ENCODE measurements at places on chromosomes 1 and 21.

DNA sequence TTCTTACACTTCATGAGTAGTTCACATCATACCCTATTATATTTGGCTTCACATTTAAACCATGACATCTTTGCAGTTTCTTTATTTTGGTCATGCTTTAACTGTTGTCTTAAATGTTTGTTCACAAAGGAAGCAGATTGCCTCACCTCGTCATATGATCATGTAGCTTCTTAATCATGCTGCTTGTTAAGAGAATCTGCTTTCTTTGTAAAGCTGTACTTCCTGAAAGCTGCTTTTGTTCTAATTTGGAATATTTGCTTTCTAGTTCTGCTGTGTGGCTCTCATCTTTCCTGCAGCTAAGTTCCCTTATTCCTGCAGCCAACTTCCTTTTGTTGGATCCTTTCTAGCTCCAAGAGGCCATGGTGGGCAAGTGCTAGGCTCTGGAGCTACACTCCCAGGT, 62.9 kb upstream of the SIM2 start:
- DNase-seq: no peak

GRCh38 chr1:232149287-232150201, 480.4 kb downstream of the SIPA1L2 start:
- DNase-seq: no peak

GRCh38 chr1:215421744-215422143, 145.4 kb upstream of the KCTD3 start:
- no peak for DNase-seq

DNA sequence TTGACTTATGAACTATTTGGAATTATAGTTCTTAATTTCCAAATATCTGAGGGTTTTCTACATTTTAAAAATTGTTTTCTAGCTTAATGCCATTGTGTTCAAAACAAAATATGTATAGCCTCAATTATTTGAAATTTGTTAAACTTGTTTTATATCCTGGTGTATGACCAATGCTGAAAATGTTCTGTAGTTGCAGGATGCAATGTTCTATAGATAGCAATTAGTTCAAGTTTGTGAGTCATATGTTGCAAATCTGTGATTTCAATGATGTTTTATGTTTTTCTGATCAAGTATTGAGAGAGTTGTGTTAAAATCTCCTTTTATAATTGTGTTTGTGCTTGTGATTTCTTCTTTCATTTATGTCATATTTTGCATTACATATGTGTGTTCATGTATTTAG, 517.5 kb downstream of the ADGRL2 start:
- DNase-seq: no peak

DNA sequence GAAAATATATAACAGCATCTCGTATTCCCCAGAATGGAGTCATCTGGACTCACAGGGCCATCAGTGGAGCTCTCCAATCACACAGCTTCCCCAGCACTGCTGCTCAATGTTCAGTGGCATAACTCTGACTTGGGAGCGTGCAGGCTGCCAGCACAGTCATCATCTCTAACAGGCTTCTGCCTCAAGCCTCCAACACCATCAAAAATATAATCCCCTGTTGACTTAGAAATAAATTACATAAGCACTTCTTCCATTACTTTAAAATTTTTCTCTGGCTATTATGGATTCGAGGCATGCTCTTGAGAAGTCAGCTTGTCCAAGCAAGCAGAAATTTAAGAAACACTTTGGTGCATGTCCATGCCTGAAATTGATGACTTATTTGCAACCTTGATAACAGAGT, 6.2 kb downstream of the DUSP23 start:
- DNase-seq: no peak

DNA sequence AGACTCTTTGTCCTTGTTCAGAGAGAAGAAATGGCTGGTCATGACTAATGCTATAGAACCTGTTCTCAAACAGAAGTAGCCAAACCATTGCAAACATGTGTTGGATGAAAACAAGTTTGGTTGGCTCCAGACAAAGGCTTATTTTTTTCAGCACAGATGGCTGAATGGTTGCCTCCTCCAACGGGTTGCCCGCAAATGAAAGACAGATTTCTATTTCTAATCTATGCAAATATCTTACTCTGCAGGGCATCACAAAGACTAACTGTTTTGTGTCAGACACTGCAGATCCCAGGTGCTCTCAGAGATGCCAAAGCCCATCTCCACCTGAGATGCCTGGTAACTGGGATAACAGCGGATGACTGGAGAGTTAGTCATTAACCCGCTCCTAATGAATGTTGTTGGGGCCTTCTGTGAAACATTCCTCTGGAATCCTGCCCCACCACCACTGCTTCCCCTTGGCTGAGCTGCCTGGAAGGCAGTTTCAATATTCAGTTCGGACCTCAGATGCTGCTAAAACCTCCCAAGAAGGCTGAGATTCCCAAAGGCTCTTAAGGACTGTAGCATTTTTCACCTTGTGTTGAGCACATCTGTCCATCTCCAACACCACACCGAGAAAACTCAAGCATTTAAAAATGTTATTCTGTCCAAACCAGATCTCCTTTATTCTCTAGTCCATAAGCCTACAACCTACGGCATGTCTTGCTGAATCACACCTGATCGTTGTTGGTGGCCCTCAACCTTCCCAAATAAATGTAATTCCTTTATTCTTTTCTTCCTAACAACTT, 104.4 kb downstream of the PTPN14 start:
- no peak for DNase-seq

All from activated T-helper 1 cell treated with Interleukin-2 at 50 U/mL for 16 hours (primary cell).